Stimulated activated CD4-positive, alpha-beta T cell treated with anti-CD3 and anti-CD28 coated beads, TNF-alpha, amount 100 ng/mL, for 24 hours (primary cell): ENCODE measurements at places on chromosomes 12 and 14.

- DNase-seq: no peak
Observed at GRCh38 chr12:65526311-65526710, 247.8 kb downstream of the MSRB3 start.

DNA sequence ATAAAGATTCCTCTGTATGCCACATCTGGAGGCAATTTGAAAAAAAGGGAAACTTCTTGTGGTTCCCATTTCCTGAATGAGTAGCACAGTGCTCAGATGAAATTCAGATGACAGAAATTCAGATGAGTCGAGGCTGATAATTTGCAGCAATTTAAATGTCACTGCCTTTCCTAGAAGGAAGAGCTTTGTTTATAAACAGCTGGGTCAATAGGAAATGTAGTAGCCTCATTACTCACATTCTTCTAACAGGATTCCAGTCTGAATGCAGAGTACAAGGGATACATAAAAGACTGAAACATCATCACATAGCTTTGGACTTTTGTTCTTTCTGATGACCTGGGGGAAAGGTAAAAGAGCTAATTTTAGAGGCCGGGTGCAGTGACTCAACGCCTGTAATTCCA, 11.3 kb upstream of the DACT1 start:
- DNase-seq: no peak

DNA sequence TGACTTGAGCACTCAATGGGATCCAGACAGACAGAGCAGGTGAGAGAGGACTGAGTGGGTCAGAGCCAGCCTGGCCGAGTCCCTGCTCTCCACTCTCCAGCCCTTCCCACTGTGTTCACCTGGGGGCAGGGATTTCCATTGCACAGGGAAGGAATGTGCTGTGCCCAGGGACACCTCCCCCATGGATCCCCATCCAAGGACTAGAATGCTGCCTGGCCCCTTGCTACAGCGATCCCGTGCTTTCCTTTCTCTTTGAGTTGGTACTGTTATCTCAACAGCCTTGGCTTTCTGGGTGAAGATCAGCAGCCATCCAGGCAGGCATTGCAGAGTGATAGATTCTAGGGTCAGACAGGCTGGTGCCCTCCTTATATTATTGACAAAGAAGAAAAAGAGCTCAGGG, 60.3 kb upstream of the DLK1 start:
- no peak for DNase-seq

- no peak for DNase-seq
Observed at GRCh38 chr12:50517421-50518048, 12.8 kb downstream of the DIP2B start.

- DNase-seq: no peak
Observed at GRCh38 chr12:22882559-22882958, 257.6 kb downstream of the ETNK1 start.

- DNase-seq: no peak
Observed at GRCh38 chr14:76901171-76902055, 75.2 kb downstream of the LRRC74A start.

GRCh38 chr12:121241156-121241970, 31.4 kb downstream of the P2RX4 start:
- DNase-seq: no peak

- no peak for DNase-seq
Observed at GRCh38 chr12:85374981-85375380, 95.0 kb downstream of the ALX1 start.

DNA sequence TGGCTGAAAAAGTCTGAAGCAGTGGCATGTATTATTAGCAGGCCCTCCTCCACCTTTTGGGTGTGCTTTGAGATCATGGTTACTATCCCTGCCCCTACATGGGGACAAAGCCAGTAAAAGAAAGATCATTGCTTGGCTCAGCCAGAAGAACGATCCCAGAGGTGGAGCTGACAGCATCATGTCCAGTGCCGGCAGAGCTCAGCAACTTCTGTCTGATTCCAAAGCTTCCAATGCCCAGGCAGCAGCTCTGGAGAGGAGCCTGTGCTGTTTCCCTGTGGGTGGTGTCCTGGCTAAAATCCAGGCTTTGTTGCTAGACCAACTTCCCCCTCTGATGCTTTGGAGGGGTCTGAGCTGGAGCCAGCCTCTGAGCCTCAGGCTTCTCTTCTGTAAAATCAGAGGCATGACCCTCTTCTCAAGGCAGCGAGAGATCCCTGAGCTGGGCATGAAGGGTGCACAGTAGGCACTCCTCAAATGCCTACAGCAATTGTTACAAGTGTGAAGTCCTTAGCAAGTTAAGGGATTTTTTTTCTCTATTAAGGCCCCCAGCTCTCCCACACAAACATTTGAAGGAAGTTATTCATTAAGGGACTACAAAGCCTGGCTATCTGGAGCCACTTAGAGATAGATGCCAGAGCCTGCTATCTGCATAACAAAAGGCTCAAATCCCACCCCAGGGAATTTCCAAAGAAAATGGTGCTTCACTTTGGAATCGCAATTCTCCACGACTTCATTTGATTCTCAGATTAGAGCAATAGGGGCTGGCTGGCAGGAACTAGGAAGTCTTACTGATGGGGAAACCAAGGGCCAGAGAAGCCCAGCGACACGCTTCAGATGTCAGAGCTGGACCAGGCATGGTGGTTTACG, 10.9 kb upstream of the GSC start:
- DNase-seq: no peak

- no peak for DNase-seq
Observed at GRCh38 chr14:43369710-43370564, 1137.1 kb downstream of the FSCB start.

DNA sequence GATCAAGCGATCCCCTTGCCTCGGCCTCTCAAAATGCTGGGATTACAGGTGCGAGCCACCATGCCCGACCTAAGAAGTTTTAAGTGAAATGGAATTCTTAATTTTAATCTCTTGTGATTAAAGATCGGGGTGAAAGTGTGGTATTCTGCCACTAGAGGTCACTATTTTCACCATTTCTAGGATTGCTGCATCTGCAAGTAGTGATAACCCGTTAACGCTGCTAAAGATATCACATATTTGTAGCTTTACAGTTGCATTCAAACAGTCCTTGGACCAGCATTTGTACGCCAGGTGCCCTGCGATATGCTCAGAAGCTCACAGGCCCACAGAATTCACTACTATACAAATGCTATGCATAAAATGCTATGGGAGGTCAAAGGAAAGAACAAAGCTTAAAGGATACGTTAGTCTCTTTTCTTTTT, 19.3 kb downstream of the CCDC62 start:
- no peak for DNase-seq

DNA sequence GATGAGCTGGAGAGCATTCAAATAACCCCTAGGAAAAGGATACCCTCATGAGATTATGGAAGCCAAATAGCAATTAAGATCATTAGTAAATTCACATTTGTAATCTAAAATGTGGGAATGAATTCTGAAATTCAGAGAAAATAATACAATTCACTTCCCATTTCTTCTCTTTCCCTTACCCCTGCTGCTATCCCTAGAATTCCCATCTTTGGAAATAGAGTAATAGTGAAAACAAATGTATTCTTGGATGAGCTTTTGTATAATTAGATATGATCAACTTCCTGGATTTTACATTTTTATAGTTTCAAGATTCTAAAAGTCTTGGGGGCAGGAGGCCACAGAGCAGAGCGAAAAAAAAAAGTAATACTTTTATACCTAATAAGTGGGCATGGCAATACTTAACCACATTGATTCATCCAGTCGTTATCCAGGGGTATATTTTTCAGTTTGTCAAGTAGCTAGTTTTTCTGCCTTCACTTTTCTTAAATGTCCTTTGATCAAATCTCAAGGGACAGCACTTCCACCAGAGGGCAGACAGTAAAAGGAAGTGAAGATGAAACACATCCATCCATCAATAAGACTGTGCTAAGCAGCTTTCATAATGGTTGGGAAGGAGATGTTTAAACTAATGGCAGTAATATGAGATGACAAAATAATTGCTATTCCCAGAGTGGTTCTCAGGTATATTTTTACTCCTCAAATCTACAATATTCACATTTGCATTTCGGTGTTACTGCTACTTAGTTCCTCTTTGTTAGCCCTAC, 401.3 kb downstream of the DIO2 start:
- DNase-seq: no peak

- DNase-seq: no peak
Observed at GRCh38 chr12:117684471-117684870, 284.3 kb downstream of the KSR2 start.

DNA sequence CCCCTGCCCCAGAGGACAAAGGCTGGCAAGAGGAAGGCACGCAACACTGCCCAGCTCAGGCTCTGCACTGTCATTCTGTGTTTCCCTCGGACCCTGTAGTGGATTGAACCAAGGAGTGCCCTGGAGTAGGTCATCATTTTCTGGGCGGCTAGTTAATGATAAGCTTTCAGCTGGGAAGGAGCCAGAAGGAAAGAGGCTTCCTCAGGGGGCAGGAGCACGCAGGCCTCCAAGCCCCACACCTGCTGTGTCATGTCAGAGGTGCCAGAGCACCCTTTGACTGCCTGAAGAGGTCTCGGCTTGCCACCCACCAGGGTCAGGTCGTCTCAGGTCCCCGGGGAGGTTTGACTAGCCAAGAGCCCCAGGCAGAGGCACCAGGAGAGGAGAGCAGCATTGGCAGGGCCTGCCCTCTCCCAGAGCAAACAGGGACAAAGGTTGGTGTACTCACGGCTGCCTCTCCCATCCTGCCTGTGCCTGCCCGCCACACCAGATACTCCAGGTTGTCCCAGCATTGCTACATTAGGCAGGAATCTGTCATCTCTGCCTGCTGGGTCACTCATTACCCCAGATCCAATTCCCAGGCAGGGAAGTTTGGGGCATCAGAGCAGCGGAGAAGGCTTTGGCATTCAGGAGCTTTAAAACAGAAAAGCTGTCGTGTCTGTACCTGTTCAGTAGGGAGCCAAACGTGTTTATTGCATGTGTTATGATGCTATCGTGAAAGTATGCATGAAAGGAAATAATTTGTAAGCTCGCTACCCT, 33.5 kb upstream of the ATP2A2 start:
- no peak for DNase-seq

GRCh38 chr12:40032433-40033241, 73.2 kb downstream of the SLC2A13 start:
- DNase-seq: no peak

DNA sequence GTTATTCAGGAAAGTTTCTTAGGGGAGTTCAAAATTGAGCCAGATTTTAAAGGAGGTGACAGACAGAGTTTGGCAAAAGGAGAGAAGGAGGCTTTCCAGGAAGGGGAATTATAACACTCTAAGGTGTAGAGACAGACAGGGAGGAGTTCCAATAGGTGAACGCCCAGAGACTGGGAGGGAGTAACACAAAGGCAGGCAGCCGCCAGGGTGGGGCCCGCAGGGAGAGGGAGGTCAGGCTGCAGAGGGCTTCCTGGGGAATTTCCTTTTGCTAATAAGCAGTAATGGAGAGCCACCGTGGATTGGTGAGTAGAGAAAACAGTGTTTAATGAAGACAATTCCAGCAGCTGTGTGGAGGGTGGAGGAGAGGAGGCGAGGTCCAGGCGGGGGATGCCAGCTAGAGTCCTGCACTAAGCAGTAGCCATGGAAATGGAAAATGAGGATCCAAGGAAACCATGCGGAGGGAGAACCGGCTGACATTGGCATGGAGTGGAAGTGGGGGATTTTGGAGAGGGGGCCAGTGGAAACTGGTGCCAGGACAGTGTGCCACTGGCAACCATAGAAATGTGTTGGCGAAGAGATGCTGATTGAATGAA, 22.2 kb downstream of the GRIN2B start:
- DNase-seq: no peak

GRCh38 chr12:75982979-75983660, 48.5 kb downstream of the PHLDA1 start:
- DNase-seq: no peak

GRCh38 chr12:72828662-72829324, 556.6 kb downstream of the TRHDE start:
- no peak for DNase-seq

DNA sequence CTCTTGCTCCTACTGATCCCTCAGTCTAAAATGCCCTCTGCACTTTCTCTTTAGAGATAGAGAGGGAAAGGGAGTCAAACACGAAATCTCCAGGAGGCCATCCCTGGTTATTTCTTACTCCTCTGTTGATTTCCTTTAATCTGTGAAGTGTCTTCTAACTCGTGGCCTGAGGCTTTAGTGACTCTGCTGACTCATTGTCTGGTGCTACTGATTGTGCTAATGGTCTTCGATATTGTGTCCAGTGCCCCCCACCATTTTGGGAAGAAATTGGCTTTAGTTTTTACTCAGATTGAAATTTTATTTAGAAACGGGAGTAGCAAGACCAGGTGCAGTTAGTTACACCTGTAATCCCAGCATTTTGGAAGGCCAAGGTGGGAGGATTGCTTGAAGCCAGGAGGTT, 839 bp downstream of the CLEC9A start:
- DNase-seq: no peak

DNA sequence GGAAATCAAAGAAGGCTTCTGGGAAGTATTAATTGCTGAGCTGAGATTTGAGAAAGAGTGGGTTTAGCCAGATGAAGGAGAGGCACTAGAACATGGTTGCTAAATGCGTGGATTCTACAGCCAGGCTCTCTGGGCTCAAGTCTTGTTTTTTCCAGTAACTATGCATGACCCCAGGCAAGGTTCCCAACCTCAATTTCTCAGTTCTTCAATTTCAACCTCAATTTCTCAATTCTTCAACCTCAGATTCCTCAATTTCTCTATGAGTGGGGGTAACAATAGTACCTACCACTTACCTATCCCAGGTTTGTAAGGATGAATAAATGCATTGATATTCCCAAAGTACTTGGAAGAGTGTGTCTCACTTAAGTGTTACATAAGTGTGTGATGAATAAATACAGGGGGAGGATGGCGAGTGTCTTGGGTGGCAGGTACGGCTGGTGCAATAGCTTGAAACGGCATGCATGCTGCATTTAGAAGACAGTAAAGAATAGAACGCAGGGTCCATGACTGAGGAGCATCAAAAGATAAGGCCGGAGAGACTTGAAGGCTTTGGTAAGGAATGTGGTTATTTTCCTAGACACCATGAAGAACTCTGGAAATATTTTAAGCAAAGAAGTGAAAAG, 149.1 kb upstream of the ATP2B1 start:
- DNase-seq: no peak

- DNase-seq: no peak
Observed at GRCh38 chr12:117486840-117487659, 125.6 kb upstream of the NOS1 start.

DNA sequence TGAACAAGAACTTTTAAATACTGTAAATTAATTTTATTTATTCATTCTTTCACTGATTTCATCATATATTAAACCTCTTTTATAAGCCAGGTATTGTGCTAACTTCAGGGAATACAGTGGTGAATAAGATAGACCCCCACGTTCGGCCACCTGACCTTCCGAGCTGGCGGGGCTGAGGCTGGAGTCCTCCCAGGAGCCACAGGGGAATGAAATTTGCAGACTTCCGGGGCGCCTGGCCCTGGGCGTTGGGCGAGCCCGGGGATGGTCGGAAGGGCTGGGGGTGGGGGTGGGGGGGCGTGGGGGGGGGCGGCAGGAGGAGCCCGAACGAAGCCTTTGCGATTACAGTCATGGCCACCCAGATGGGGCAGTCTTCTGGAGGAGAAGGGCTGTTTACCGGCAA, 383.4 kb downstream of the PAWR start:
- DNase-seq: no peak
